ENCODE measurements at places on chromosomes 5 and 9.

GRCh38 chr5:164671640-164672039, 1166.2 kb downstream of the MAT2B start:
- DNase-seq: no peak

DNA sequence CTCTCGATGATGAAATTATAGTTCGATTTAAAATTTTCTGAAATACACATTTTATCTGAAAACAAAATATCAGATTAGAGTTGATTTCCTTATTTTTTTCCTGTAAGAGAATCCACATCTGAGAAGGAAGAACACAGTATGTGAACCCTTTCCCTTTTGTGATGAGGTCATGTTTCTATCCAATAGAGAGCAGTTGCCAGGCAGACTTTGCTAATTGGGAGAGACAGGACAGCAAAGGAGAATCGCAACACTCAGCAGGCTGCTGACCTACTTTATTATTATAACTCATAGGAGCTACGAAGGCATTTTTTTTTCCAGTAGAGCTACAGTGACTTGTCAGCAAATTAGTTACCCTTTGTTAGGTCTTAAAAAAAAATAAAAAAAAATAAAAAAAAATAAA, 242.1 kb downstream of the HCN1 start:
- no peak for DNase-seq

DNA sequence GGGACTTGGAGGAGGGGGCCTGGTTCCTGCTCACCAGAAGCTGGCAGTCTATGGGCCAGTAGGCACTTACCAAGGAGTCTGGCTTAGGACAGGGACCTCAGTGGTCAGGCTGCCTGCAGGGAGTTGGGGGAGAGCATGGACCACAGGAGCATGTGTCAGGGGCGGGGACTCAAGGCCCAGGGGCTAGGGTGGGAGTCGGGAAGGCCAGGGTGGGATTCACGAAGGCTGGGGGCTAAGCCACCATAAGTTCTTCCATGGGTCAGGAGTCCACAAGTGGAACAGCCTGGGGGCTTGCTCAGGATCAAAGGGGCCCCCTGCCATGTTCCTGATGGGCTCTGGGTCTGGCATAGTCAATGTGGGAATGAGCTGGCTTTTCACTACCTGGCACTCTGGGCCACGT, 11.5 kb upstream of the SLC25A48 start:
- no peak for DNase-seq

DNA sequence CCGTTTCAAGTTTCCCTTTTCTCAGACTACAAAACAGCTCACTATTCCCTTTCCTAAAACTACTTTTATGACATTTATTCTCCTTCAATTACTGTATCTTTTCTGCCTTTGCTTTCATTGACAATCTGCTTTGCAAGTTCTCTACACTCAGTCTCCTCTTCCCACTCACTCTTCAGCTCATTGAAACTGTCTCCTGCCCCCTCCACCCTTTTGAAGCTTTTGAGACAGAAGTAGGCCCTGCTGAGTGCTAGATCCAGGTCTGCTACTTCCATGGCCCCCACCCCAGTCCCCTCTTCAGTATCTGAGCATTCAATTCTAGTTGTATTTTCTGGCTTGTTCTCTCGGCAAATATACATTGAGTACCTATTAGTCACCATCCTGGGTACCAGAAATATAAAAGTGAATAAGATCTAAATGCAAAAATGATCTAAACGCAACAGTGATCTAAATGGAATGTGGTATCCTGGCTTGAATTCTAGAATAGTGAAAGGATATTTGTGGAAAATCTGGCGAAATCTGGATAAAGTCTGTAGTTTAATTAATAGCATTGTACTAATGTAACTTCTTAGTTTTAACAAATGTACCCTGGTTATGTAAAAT, 58.4 kb downstream of the OR2K2 start:
- DNase-seq: no peak

DNA sequence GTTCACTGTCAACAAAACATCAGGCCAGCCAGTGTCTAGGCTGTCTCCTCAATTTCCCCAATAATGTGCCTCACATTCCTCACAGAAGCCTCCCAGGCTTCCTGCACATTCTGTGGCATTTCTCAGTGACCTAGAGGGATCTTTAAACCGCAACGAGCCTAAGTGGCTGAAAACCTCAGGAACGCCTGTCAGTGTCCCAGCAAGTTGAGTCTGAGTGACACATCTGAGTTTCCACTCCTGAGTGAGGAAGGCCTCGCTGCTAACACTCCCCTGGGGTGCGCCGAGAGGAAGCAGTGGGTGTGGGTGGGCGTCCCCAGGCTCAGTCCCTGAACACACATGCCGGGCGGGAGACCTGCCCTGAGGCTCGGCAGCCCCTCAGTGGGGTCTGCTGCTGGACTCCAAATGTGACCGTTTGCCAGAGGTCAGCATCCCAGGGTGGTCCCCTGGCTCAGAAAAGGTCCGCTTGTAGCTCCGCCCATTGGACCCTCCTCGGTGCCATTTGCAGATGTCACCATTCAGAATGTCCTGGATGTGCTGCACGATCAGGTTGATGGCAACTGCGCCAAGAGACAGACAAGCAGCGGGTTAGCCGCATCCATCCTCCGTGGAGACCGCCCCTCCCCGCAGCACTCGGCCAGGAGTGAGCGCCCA, 6.3 kb downstream of the UCK1 start:
- no peak for DNase-seq
